Neural progenitor cell (in vitro differentiated cells): ENCODE measurements at places on chromosomes 5 and 9.
A peak's percentile ranks its signal among the peaks of the same experiment; 100 is the strongest.

- DNase-seq: no peak
These were observed 72.1 kb upstream of the GALNT10 start for GRCh38 chr5:154118385-154118784.

- no peak for DNase-seq
These were observed 56.1 kb downstream of the MTREX start for GRCh38 chr5:55363856-55364255.

DNA sequence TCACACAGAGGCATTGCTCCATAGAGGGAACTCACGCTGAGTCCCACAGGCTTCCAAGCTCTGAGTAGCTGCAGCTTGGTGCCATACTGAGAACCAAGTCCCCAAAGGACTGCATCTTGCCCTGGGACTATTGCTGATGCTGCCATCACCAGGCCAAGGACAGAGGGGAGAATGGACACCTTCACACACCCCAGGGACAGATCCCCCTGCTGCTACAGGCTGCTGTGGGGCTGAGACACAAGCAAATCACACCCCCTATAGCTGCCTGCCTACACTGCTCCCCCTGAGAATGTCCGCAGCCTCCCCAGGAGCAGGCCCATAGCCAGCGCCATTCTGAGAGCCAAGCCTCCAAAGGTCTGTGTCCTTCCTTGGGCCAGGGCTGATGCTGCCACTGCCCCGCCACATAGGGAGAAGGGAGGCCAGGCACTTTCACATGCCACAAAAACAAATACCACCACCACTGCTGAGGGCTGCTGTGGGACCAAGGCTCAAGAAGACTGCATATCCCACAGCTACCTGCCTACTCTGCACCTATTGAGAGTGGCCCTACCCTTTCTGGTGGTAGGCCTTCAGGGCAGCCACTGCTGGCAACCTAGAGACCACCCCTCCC lies 81.5 kb downstream of the SYK start:
- DNase-seq: no peak

- DNase-seq: no peak
These were observed 6.2 kb downstream of the KCNV2 start for GRCh38 chr9:2723376-2724065.

DNA sequence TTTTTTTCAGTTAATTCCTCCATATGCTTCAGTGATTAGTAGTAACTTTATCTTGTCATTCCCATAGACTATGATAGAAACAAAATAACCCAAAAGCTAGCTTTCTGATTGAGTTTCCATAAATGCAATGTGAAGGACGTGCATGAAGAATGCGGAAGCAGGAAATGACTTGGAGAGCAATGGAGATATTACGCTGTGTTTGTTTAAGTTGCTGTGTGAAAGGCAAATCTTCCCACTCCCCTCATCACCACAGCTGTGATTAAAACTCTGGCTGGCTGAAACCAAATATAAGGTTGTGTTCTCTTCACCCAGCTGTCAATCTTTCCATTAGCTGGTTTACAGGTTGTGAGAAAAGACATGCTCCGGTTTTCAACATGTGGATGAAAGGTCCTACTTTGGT lies 83.9 kb downstream of the NR2F1-AS1 start:
- no peak for DNase-seq

- no peak for DNase-seq
These were observed 65.0 kb downstream of the FGF18 start for GRCh38 chr5:171484460-171484899.

GRCh38 chr9:13576101-13576500 lies 296.6 kb upstream of the MPDZ start:
- DNase-seq: no peak

- no peak for DNase-seq
These were observed 10.4 kb downstream of the SWI5 start for GRCh38 chr9:128286440-128286839.

DNA sequence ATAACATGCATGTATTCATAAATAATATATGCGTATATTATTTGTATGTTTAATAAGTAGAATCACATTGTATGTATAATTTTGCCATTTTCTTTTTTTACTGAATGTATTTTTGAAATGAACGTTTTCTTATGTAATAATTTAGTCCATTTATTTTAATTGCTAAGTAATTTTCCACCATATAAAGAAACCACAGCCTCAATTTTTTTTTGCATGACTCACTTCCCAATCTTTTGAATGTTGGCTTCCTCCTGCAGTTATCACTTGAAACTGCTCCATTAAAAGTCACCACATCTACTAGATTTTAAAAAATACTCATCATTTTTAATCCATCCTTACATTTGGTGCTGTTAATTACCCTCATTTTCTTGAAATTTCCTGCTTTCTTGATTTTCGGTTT lies 363.3 kb upstream of the MEF2C start:
- DNase-seq: no peak

DNA sequence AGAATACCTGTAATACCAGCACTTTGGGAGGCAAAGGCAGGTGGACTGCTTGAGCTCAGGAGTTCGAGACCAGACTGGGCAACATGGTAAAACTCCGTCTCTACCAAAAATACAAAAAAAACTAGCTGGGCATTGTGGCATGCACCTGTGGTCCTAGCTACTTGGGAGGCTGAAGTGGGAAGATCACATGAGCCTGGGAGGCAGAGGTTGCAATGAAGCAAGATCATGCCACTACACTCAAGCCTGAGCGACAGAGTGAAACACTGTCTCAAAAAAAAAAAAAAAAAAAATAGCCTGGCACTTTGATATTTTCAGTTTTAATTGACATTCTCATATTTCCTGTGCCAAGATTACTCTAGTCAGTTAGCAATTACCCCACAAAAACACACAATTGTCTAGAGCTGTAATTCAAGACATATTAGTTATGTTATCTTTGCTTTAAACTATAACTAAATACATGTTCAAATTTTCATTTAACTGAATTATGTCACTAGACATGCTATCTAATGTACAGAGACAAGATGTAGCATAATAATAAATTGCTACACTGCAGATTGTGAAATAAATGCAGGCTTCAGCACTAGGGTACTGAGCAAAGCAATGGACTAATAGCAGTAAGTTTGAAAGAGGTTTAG lies 378.2 kb upstream of the GRAMD2B start:
- no peak for DNase-seq

DNA sequence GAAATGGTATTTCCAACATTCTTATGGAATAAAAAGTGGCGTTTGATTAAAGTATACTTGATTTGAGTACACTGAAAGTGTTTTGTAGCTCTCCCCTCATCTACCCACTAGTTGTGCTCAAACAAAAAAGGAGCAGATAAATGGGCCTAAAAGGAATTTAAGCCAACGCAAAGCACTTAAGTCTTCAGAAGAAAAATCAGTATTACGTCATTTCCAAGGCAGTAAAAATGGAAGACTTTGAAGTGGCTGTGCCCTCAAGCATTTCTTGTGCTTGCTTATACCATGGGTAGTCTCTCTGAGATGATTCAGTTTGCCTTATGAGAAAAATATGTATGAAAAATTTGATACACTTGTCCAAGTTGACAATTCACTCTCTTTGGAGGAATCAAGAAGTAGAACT lies 279.9 kb upstream of the CD180 start:
- DNase-seq: no peak

DNA sequence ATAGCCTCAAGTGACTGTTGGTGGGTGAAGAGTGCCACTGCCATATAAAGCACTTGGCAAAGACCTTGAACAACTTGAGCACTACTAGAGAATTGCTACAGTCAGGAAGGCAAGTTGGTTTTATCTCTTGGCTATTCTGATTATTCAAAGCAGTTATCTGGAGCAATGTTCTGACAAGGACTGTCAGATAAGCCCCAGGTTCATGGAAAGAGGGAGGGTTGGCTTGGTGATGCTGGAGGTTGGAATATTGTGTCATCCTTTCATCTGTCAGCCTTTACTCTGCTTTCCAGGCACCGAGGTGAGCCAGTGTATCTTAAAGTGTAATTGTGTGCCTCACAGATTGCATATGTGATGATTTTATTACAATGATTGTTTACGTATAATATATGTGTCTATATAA lies 548.4 kb upstream of the ZNF608 start:
- DNase-seq: no peak

GRCh38 chr5:155309021-155309746 lies 295.6 kb downstream of the KIF4B start:
- DNase-seq: no peak

DNA sequence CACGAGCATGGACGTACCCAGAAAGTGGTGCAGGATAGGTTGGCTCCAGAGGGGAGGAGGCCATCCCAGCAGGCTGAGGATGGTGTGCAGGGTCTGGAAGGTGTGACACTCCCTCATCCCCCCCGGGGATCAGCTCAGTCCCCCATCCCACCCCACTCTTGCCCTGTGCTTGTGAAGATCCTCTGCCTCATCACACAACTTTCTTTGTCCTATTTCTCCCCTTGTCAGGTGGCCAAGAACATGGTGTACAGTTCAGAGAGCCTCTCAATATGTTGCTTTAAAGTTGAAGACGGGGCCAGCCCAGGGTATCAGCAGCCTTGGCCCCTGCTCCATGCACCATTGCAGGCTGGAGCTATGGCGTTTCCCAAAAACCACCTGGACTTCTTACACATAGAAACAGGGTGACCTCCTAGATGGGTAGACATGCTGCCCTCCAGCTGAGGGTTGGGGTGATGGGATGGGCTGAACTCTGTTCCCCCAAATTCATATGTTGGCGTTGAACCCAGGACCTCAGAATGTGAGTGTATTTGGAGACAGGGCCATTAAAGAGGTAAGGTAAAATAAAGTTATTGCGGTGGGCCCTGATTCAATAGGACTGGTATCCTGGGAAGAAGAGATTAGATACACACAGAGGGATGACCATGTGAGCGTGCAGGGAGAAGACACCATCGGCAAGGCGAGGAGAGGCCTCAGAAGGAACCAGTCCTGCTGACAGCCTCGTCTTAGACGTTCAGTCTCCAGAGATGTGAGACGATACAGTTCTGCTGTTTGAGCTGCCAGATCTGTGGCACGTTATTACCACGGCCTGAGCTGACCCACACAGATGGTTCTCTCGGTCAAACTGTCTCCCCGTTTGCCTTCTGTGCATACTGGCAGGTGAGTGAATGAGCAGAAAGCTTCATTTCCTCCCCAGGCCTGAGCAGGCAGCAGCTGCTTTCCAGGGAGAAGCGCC lies 272.5 kb downstream of the GADD45G start:
- no peak for DNase-seq

DNA sequence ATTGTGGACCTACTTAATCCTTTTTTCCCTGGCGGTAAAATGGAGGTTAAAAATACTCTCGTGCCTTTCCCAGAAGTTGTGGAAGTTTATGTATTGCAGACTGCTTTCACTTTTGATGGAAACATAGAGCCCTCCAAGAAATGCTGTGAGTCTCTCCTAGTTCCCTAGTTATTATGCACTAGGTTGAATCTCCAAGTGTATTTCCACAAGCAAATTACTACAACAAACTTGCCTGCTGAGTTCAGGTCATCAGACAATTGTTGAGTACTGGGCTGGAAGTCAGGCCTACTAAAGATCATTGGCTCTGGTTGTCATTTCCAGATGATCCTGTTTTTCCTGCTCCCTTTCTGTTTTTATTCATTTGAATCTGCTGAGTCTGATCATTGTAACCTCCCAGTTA lies 104.1 kb downstream of the CD180 start:
- DNase-seq: no peak

DNA sequence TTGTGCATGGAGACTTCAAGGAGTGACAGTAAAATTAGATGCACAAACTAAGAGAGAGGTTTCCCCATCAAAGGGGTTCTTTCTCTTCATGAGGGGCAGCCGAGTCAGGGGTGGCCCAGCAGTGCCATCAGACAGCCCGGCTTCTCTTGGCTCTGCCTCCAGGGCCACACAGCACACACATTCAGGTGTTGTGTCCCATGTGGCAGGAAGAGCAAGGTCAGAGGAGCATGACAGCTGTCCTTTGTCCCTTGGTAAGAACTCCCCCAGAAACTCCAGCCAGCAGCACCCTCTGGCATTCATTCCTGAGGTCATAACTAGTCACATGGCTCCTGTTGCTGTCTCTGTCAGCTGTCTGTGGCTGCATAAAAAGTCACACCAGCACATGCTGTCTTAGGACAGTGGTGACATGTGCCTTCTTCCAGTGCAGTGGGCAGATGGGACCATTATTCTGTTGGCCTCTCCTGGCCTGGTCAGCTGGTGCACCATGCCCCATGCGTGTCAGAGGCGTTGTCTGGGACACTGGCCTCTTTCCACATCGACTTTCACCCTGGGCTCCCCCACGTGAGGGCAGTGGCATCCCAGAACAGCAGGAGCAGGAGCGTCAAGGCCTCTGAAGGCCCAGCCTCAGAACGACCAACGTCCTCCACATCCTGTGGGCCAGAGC lies 78.4 kb upstream of the OTULINL start:
- no peak for DNase-seq

DNA sequence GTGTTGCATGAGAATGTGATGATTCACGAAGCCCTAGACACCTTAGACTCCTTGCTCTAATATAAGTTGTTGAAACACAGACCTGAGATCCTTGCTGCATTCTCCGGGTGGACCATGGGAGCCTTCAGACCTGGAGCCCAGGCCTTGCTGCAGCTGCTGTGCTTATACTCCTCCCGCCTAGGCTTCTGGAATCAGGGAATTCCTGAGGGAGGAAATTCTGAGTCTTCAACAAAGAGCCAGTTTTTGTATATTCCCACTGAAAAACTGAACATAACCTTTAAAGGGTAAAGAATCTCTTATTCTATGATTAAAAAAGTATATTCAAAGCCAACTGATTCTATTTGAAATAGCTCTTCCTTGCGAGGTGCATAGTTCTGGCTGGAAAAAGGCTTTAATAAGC lies 245.1 kb upstream of the ELAVL2 start:
- DNase-seq: no peak

GRCh38 chr5:60843936-60844905 lies at the start of gene ELOVL7:
ELOVL7 (minus strand) TSS chr5:60844269; CDS start chr5:60787397, 56,872 bp downstream.
- peak; percentile 94 for DNase-seq

DNA sequence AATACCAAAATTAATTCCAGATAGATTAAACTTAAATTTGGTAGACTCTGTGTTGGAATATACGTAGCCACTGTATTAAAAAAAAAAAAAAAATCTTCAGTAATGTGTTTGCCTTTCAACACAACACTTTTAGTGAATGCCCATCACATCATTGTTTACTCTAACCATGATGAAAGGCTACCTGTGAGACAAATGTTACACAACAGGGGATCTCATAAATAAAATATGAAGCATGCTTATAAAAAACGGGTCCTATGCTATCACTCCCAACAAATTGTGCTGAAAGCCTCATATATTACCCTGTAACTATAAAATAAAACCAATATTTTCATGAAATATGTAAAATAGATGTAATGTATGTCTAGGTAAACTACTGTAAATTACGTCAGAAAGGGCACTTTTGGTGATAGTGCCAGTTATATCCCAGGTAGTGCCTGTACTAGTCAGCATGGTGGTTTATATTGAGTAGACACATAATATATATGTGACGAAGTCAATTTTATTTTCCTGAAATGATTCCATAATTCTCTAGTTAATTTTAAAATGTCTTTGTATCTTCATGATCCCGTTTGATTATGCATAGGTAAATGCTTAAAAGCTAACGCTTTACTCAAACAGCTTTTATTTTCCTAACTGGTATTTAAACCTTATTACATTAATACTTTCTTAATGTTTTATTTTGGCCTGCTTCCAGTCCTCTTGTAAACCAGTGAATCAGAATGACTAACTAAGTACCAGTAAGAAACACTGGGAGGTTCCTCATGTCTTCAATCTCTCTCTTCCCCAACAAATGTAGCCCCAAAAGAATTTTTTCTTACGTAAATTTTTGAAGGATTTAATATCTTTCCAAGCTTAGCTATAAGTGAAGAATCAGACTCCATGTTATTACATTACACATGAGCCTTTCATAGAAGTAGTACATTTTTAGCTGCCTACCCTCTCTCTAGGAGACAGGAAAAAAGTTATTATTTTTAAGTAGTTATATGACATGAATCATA lies 420.3 kb downstream of the GABRG2 start:
- DNase-seq: no peak

GRCh38 chr9:73573235-73573634 lies 421.6 kb downstream of the ANXA1 start:
- DNase-seq: no peak

- DNase-seq: no peak
These were observed 300.7 kb downstream of the MLLT3 start for GRCh38 chr9:20321423-20322082.
